ENCODE measurements at places on chromosomes 7 and 10.

- no peak for DNase-seq
Measured at GRCh38 chr7:45015313-45015712, 15.3 kb downstream of the CCM2 start.

- no peak for DNase-seq
Measured at GRCh38 chr10:12781976-12782375, 219.5 kb downstream of the CCDC3 start.

DNA sequence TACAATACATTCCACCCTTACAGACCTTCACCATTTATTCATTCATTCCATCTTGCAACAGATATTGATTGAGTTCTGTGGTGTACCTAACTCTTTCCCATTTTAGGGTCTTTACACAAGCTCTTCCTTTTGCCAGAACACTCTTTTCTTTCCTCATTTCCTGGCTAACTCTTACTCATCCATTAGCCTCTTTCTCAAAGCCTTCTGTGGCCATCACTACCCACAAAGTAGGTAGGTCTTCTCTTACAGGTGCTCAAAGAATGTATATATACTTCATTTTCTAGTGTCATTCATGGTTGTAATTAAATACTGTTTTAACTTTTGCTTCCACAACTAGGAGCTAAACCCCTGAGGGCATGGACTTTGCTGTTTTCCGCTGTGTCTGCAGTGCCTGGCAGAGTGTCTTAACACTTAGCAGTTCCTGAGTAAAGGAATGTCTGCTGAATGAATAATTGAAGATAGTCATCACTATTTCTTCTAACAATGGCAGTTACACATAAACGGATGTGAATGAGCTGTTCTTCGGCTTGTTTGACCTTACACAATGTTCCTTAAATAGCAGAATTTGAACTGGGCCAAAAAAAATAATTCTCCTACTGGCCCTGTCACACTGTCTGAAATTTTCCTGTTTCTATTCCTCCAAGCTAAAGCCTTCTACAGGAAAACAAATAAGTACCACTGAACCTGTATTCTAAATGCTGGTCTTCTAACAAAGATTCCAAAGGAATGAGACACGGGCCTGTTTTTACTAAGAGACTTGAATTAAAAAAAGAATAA, 15.1 kb downstream of the BCAP29 start:
- peak; percentile 78 for DNase-seq

- DNase-seq = no peak
Measured at GRCh38 chr7:91286432-91286831, 22.2 kb downstream of the FZD1 start.

DNA sequence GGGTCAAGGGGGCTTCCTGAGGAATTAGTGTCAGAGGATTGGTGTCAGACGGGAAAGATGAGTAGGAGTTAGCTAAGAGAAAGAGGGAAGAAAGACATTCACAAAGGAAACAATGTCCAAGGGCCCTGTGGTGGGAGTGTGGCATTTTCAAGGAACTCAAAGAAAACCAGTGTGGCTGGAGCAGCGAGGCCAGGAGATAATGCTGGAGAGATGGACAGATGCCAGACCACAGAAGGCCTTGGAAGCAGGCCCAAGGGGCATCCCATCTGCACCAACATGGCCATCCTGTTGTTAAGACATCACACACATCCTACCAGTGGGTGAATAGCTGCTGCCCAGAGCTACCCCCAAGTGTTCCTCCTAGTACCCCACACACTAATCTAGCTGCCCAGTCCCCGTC, 36.1 kb upstream of the CUL1 start:
- DNase-seq = no peak

- no peak for DNase-seq
Measured at GRCh38 chr10:86900955-86901354, 56.5 kb downstream of the MMRN2 start.
